ENCODE measurements at places on chromosomes 7 and 10.

DNA sequence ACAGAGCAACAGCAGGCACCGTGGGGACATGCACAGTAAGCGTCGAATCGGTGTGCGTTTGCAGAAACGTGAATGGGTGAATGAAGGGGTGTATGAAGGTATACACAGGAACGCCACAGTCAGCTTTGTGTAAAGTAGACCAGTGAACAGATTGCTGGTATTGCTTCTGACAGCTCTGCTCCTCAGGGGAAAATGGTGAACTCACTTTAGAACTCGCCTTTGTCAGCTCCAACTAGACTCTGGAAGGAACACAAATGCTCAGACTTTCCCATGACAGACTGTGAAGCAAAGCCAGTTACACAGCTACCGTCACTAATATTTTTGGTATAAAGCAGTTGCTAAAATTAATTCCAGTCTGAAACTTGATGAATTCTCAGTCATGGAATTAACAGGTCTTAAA, 78.9 kb downstream of the CUX1 start:
- DNase-seq: no peak

GRCh38 chr10:124064676-124065075, 28.7 kb downstream of the CHST15 start:
- no peak for DNase-seq

GRCh38 chr10:54983255-54983654, 182.2 kb upstream of the PCDH15 start:
- DNase-seq: peak; percentile 57

GRCh38 chr7:45000093-45001032, at the start of gene CCM2:
TSS of gene CCM2 (plus strand) at chr7:45000201. CDS start at chr7:45000334, 133 bp downstream.
- DNase-seq: no peak

GRCh38 chr10:9858816-9859215, 1158.9 kb upstream of the CELF2 start:
- peak; percentile 6 for DNase-seq

GRCh38 chr7:65968256-65969185, 13.5 kb downstream of the GUSB start:
- no peak for DNase-seq

GRCh38 chr10:5589661-5590511, 65.1 kb downstream of the CALML3 start:
- DNase-seq: peak; percentile 38

GRCh38 chr10:131254859-131255252, 56.7 kb downstream of the TCERG1L start:
- no peak for DNase-seq

- DNase-seq: no peak
Observed at GRCh38 chr10:73043766-73044377, 52.8 kb downstream of the P4HA1 start.

DNA sequence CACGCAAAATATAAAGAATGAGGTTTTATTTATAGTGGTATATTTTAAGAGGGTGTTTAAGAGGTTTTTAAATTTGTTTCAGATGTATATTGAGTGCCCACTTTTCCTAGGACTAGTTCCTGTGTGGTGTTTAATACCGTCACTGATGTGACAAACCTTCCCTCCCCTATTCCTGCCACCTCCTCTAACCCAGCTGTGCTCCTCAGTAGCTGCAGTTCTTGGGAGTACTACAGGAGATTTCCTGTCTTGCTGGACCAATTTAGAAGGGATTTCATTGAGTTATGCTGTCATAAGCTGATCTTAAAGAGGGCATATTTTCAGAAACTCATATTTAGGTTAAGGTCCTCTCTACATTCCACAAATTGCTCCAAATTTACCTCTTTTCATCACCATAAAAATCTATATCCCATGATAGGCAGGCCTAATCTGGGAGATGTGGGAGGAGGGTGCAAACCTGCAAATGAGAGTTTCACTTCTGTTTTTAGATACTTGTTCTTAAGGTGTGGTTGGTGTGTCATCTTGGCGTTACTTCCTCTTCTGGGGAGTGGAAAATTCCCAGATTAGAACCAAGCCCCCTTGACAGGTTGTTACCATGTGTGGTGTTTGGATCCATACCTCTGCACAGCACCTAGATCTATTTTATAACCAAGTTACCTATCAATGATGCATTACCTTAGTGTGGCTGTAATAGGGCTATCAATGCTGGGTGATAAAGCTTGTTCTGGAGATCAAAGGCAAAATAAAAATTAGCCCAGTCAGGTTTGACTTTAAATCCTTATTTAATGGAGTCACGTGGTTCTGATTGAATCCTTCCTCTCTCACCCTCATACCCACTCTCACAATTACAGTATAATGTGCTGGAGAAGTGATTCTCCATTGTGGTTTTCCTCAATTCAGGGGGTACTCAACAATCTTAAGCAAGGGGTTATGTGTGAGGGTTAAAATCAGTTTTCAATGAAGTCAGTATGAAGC, 141.1 kb downstream of the CDK14 start:
- peak; percentile 33 for DNase-seq

DNA sequence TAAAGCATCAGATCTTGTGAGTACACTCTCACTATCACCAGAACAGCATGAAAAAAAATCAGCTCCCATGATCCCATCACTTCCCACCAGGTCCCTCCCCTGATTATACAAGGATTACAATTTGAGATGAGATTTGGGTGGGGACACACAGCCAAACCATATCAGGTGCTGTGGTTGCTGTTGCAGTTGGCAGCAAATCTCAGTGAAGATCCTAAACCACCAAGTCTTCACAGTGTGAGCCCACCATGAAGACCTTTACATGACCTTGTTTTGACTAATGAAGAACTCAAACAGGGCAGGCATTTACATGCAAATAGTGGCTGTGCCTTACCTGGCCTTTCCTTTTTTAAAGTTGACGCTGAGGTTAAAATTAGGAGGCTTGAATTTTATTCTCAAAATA, 242.6 kb downstream of the ACTR3B start:
- DNase-seq: no peak

DNA sequence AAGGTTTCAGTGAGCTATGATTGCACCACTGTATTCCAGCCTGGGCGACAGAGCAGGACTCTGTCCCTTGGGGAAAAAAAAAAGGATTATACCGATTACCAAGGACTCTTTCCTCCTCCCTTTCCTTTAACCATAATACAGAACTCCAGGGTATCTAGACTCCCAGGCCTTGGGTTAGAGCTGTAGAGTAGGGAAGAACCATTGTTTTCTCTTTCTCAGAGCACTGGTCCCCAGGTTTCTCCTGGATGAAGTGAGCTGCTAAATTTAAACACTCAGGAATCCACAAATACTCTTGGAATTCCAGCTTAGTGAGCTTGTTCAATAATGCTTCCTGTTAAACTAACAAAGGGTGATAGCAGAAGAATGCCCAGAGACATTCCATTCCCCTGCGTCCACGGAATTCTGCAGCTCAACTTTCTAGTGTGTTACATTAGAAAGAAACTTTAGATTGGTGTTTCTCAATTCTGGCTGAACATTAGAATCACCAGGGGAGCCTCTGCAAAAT, 14.6 kb upstream of the RPEL1 start:
- peak; percentile 93 for DNase-seq

DNA sequence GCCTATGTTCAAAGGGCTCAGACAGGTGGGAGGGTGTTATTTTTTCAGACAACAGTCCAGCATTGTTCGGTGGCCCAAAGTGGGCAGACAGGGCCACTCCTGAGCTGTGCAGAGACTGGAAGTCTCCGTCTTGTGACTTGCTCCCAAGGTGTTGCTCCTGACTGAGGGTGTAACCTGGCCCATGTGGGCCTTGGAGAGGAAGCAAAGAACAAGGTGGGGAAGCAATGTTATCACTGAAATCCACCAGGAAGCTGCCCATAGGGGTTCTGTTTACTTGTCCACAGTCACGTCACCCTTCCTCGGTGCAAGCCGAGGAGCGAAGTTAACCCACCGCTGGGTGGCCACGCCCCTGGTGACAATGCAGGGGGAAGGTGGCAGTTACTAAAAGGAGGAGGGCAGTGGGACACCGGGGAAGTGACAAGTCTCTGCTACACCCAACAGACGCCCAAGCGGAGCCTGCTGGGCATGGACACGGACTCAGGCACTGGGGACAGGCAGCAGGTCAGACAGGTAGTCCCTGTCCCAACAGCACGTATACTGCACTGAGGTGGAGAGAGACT, 311.6 kb upstream of the MKI67 start:
- DNase-seq: no peak

DNA sequence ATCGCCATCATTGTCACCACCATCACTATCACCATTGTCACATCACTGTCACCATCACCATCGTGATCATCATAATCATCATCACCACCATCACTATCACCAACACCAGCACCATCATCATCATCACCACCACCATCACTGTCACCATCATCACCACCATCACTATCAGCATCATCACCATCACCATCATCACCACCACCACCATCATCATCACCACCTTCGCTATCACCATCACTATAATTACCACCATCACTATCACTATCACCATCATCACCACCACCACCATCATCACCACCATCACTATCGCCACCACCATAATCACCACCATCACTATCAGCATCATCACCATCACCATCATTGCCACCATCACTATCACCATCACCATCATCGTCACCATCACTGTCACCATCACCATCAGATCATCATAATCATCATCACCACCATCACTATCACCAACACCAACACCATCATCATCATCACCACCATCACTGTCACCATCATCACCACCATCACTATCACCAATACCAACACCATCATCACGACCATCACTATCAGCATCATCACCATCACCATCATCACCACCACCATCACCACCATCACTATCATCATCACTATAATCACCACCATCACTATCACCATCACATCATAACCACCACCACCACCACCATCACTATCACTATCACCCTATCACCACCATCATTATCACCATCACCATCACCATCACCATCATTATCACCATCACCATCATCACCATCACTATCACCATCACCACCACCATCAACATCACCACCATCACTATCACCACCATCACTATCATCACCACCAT, 6.0 kb upstream of the GNA12 start:
- DNase-seq: no peak

- DNase-seq: no peak
Observed at GRCh38 chr7:96248405-96248804, 73.5 kb downstream of the SLC25A13 start.

- no peak for DNase-seq
Observed at GRCh38 chr10:132915411-132915810, 27.0 kb downstream of the CFAP46 start.

- no peak for DNase-seq
Observed at GRCh38 chr7:98434087-98434486, 33.2 kb upstream of the BAIAP2L1 start.

- DNase-seq: no peak
Observed at GRCh38 chr10:82192665-82193064, 317.7 kb downstream of the NRG3 start.

- DNase-seq: no peak
Observed at GRCh38 chr7:105811189-105811847, 65.1 kb downstream of the ATXN7L1 start.

- DNase-seq: no peak
Observed at GRCh38 chr10:74061104-74061503, 63.2 kb downstream of the VCL start.

- DNase-seq: peak; percentile 16
Observed at GRCh38 chr10:43229208-43230061, 37.4 kb downstream of the RASGEF1A start.

DNA sequence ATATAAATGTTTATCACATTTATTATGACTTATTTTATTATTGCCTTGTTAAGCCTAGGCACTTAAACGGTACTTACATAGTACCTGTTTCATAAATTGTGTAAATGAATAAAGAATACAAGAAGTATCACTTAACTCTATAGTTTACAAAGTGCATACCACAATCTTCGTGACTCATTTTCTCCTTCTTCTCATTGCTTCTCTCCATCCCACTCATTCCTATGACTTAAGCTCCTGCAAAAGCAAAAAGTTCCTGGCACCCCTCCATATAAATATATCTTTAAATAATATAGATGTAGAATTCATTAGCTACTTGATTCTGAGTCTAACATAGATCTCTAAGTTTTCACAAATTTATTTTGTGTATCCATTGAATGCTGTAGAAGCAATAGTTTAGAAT, 1382.0 kb upstream of the CELF2 start:
- DNase-seq: no peak

- no peak for DNase-seq
Observed at GRCh38 chr7:28217143-28217542, 36.5 kb upstream of the JAZF1 start.

- DNase-seq: no peak
Observed at GRCh38 chr7:125877246-125877645, 947.6 kb upstream of the POT1 start.

GRCh38 chr7:78171398-78171797, 372.8 kb downstream of the PHTF2 start:
- DNase-seq: no peak

GRCh38 chr10:102280397-102281101, 35.2 kb downstream of the GBF1 start:
- DNase-seq: no peak

DNA sequence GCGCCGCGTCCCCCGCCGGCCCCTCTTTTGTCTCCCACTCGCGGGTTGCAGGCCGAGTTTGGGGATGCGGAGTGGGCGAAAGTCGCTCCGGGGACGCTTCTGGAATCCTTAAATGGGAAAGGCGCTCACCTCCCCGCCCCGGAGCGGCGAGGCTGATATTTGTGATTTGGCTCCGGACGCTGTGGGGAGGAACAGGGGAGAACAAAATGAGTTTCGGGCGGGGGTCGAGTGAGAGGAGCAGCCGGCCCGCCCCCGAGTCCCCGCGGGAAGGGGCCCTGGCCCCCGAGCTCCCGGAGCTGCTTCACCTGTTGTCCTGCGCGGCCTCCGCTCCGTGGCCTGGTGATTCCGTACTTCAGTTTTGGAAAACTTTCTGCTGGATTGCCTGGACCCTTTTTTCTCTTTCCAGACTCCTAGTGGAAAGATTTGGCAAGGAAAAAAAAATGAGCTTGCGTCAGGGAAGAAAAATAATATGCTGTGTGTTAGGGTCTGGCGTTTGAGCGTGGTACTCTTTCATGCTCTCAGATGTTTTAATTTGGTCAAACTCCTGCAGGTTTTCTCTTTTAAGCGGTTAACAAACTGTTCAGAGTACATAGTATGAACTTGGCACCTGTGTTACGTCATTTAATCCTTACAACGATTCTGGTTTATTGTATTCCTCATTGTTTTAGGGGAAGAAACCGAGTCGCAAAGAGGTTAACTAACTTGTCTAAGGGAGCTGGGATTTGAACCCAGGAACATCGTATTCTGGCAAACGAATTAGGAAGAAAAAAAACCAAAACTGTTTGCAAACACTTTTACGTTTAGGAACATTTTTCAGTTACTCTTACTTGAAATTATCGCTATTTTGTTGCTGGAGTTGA, 924 bp downstream of the BMPR1A start:
- DNase-seq: peak; percentile 45

GRCh38 chr7:10889266-10889898, 84.3 kb upstream of the PHF14 start:
- peak; percentile 70 for DNase-seq

GRCh38 chr10:16292366-16292765, 144.4 kb upstream of the PTER start:
- no peak for DNase-seq

- DNase-seq: no peak
Observed at GRCh38 chr10:16105082-16105481, 244.8 kb upstream of the MINDY3 start.

- DNase-seq: no peak
Observed at GRCh38 chr10:68049289-68050078, 25.6 kb downstream of the HERC4 start.

All from epithelial cell of esophagus (primary cell).